ENCODE measurements at places on chromosomes 7 and 10.

DNA sequence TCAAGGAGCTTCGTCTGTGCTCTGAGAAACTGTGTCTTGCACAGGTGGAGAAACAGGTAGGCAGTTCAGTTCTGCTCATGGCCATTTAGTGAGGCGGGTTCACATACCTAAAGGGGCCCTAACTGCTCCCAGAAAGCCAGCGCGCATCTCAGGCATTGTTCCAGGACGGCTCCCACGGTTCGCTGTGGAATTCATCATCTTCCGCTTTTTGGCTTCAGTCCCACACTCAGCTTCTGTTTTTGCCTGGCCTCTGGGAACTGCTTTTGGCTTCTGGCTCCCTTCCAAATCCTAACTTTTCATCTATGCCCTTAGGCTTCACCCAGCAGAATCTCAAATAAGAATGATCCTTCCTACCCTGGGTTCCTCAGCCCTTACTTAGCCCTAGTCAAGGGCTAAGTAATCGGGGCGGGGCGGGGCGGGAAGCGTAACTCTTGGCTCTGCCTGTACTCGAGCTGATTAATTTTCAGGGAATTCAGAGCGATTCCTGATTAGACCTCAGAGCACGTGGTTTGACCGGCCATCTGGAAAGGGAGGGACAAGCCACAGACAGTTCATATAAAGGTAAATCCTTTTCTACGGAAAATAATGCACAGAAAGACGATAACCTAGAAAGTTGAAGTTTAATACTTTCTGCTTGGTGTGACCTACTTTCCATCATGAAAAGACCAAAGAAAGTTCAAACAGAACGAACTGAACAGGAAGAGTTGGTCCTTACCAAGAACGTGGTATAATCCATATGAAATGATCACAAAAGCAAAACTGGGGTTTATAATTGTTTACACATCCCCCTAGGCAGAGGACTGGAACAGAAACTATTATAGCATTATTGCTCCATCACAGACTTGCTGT lies 105.7 kb downstream of the ST8SIA6 start:
- DNase-seq, result no peak

GRCh38 chr10:100510533-100511308 lies 8.9 kb downstream of the SEC31B start:
- peak; percentile 79 for DNase-seq

DNA sequence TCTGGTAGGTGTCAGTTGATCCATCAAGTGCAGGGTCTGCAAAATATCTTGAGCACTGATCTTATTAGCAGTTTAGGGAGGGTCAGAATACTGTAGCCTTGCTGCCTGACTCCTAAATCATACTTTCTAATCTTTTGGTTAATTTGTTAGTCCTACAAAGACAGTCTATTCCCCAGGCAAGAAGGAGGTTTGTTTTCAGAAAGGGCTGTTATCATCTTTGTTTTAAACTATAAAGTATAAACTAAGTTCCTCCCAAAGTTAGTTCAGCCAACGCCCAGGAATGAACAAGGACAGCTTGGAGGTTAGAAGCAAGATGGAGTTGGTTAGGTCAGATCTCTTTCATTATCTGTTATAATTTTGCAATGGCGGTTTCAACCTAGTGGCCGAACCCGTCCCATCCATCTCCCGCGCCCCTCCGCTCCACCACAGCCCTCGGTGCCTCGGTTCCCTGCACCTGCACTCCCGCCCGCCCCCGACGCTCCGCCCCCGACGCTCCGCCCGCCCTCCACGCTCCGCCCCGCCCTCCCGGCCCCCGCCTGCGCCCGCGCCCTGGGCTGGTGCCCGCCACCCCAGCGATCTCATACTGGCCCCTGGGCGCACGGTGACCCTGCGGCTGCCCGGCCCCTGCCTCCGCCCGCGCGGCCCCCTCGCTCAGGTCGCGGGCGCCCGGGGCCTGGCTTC lies at the start of gene ADCK2:
Gene ADCK2, plus strand, starts transcription at position 564 of the 681 bp plus-strand sequence. CDS start 386 bp downstream, outside the sequence.
- peak; percentile 72 for DNase-seq

DNA sequence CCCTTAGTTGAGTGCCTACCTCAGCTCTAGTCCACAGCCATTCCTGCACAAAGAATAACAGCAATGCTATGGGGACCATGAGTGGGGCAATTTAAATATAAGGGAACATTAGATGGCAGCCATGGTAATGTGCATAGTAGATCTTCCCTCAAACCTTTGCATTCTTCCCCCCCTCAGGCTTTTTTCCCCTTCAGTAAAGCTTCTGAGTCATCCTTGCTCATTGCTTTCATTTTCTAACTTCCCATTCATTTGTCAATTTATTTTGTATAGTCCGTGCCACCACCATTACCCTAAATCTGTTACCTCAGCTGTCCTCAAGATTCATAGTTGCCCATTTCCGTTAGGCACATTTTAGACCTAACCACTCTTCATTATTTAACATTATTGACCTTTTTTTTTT lies 10.7 kb downstream of the HECTD2 start:
- peak; percentile 12 for DNase-seq

- no peak for DNase-seq
Measured at GRCh38 chr10:29648983-29649268, 14.2 kb upstream of the SVIL start.

GRCh38 chr10:92024700-92025099 lies 101.1 kb downstream of the BTAF1 start:
- no peak for DNase-seq

DNA sequence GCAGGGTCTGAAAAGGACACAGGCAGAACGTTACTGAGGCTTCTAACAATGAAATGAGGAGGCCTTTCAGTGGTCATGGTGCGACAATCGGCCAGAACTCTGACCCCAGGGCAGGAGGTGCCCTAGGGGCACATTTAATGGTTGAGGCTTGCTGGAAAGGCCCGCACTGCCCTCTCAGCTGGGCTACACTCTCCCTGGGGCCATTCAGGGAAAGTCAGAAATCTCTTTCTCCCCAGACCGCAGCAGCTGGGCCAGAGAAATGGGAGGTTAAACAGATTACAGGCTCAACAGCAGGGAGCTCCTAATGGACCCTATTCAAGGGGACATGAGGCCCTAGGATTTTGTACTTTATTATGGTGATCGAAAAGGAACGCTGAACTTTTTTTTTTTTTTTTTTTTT lies 85.6 kb upstream of the FGFR2 start:
- peak; percentile 34 for DNase-seq
